HT-29 (cell line): ENCODE measurements at places on chromosomes 4 and X.

- DNase-seq, result no peak
These were observed 48.9 kb downstream of the FNIP2 start for GRCh38 chr4:158817562-158818296.

GRCh38 chrX:68821616-68822015 is 7.2 kb upstream of the EFNB1 start:
- no peak for DNase-seq

GRCh38 chr4:170662250-170662649 is 572.5 kb upstream of the AADAT start:
- no peak for DNase-seq

DNA sequence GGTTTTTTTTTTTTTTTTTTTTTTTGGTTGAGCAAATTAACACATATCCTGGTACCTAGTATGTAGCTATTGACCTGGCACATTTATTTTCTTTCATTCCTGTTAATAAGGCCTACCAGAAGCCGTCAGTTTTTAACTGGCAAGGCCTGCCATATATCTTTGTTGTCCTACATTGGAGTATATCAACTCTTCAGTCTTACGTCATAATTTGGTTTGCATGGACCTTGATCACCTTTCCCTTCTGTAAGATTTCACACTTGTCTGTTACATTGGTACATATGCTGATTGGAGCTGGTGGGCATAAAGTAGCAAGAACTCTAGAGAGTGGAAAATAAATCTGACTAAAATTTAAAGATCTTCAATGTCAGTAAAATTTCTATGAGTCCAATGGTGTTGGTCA is 1658.0 kb downstream of the C4orf33 start:
- no peak for DNase-seq

GRCh38 chrX:69616457-69617203 is 717 bp downstream of the EDA start:
- no peak for DNase-seq

DNA sequence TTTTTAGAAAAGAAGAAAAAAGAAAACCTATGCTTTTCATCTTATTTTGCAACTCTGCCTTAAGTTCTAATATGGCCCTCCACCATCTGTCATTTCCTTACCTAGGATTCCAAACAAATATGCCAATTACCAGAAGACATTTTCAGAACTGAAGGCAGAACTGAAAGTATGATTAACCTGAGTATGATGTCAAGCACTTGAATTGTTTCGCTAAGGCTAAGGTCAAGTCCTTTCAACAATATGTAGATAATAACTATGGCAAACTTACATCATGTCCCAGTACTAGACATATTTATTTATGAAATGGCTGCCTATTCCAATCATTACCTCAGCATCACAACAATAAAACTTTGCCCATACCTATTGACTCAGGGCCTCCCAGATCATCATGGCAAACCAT is 91.0 kb downstream of the OR13H1 start:
- DNase-seq, result no peak

GRCh38 chr4:74516303-74516702 is 71.4 kb downstream of the AREG start:
- no peak for DNase-seq

GRCh38 chrX:15376956-15377355 is 7.3 kb downstream of the VEGFD start:
- no peak for DNase-seq

DNA sequence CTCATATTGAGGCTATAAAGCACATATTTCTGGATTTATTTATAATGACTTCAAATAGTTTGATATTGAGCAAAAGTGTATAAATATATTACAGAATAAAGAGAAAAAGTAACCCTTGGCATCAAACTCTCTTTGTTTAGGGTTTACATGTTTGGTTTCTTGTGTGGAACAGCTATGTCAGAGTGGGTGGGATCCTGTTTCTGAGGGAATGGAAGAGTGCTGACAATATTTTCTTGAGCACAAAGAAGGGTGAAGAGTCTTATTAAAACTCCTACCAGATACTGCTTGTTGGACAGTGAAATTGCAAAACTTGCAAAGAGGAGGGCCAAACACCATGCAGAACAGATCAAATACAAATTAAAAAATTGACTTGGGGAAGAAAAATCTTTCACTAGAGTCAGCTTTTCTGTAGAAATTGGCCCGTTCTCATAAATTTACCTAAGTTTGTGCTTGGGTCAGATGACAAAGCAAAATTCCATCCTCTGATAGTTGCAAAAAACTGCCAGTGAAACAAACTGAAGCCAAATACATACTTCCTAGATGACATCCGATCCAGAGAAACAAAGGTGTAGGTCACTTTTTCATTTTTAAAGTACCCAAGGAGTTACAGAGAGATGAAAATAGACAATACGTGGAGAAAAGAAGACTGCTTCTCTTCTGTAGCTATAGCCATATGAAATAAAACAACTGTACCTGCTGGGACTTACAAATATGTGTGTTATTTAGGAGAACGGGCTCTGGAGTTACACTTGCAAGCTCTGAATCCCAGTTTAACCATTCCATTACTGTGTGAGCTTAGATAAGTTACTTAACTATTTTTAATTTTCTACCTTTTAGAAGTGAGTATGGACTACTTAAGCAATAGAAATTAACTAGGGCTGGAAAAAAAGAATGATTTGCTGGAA is 133.3 kb downstream of the MAML3 start:
- peak; percentile 47 for DNase-seq

DNA sequence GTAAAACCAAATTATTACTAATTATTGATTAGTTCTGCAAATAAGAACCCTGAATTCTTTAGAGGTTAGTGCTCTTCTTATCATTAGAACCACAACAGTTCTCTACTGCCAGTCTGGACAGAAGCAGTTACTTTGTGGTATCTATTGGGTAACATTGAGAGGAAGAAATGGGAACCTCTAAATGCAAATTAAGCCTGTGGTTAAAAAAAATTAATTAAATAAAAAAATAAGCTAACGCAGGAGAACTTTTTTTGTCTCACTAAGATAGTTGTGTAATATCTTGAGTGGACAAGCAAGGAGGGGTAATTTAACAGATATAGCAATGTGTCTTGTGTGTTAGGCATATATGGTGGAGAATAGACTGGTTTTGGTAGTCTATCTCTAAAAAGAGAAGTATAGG is 32.9 kb upstream of the TET2 start:
- DNase-seq, result no peak

GRCh38 chr4:7137326-7138200 is 54.8 kb upstream of the SORCS2 start:
- no peak for DNase-seq

- DNase-seq, result no peak
These were observed 489.4 kb downstream of the TECRL start for GRCh38 chr4:63919636-63920365.

GRCh38 chr4:107734120-107734519 is 14.1 kb upstream of the PAPSS1 start:
- DNase-seq, result peak; percentile 19

DNA sequence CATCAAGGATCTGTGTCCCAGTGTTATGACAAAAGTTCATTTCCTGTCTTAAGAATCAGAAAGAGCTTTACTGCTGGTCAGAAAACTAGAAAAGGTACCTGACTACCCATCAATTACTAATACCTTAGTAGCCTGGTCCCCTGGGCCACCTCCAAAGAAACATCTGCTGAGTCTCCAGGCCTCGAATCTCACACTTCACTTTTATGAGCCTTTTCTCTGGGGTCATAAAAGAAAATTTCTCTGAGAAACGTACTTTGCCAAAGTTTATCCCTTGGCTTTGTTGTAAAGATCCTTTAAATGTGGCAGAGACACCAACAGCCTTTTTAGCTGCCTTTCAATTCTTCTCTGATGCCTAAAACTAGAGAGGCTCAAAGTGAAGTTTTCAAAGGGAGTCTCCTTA is 17.8 kb downstream of the GUCY1A1 start:
- DNase-seq, result no peak

DNA sequence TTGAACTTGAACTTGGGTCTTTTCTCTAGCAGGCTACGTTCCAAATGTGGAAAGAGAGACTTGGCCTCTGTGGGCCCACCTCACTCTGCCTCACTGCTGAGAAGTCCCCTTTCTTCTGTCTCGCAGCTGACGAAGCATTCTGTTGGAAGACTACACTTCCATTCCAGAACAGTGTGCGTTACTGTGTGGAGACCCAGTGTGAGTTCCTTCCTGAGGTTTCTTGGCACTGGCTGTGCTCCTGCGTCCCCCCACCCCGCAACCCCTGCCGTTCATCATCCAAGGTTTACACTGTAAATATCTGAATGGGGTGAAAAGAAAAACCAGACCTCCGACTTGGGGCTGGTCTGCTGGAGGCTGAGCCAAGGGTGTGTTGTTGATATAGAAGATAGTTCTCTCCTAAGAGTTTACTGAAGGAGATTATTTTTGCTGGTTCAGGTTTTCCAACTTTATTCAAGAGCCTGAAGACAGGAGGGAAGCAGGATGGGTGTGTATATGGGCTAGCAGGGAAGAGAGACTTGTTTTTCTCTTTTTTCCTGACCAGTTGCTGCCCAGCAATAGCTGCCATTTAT is 34.7 kb downstream of the NHSL2 start:
- no peak for DNase-seq

- peak; percentile 54 for DNase-seq
These were observed 17.7 kb downstream of the FOXR2 start for GRCh38 chrX:55640854-55641253.

- no peak for DNase-seq
These were observed 68.3 kb downstream of the LARP7 start for GRCh38 chr4:112704991-112705845.

GRCh38 chr4:100289530-100289888 is 99.2 kb upstream of the DDIT4L start:
- DNase-seq, result no peak

GRCh38 chr4:25624616-25625015 is 31.0 kb upstream of the SLC34A2 start:
- DNase-seq, result no peak

DNA sequence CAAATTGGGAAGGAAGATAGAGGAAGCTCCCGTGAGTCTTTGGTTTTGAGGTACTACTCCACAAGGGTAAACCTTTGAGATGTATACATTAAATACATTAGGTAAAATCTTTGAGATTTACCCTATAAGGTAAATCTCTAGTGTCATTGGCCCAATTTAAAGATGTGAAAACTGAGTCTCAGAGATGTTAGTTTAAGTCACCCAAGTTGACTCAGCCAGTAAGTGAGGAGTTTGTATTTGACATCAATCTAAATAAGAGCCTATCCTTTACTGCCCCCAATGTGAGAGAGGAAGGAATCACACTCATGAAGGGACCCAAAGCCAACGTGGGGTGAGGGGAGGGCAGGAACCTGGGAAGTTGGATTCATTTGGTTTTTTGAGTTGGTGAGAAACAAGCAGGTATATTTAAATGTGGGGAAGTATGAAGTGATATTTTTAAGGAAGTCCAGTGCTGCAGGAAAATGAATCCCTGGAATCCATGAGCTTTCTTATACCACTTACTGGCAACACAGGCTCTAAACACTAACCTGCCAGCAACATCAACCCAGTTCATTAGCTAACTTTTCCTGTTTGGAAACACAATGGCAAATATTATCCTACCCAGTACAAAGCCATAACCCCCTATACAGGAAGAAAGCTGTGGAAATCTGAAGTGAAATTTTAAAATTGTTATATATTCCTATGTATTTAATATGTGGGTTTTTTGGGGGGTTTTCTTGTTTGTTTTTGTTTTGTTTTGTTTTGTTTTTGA is 55.3 kb downstream of the PALLD start:
- DNase-seq, result no peak

- DNase-seq, result peak; percentile 81
These were observed 41.3 kb downstream of the ABLIM2 start for GRCh38 chr4:8117278-8117682.

DNA sequence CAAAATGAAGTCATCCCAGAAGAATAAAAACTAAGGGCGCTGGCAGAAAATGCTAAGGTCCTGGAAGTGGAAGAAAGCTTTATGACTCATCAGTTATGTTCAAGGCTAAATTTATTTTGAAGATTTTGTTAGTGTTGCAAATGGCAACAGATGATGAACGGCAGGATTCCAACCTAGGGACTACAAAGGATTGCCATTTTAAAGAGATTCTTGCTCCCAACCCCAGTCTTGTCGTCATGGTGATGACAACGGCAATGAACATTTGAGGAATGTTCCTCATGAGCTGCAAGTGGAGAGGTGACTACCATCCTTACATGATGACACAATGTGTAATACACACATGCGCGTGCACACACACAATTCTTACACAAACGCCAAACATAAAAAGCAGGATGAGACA is 54.4 kb upstream of the FTHL17 start:
- no peak for DNase-seq

DNA sequence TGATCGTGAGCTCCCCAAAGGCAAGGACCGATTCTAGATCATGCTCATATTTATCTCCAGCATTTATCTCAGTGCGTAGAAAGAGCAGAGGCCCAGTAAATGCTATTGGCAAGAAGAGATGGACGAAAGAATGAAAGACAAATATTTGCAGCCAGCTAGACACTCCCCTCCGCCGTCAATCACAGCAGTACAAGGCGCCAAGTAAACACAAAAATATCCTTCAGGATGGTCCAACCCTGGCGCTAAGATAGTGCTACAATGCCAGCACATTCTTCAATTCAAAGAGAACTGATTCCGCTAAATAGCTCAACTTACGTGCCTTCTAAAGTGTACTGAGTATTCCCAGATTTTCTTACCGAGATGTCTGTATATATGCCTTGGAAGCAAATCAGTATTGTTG is 114.5 kb downstream of the DDX53 start:
- DNase-seq, result no peak

DNA sequence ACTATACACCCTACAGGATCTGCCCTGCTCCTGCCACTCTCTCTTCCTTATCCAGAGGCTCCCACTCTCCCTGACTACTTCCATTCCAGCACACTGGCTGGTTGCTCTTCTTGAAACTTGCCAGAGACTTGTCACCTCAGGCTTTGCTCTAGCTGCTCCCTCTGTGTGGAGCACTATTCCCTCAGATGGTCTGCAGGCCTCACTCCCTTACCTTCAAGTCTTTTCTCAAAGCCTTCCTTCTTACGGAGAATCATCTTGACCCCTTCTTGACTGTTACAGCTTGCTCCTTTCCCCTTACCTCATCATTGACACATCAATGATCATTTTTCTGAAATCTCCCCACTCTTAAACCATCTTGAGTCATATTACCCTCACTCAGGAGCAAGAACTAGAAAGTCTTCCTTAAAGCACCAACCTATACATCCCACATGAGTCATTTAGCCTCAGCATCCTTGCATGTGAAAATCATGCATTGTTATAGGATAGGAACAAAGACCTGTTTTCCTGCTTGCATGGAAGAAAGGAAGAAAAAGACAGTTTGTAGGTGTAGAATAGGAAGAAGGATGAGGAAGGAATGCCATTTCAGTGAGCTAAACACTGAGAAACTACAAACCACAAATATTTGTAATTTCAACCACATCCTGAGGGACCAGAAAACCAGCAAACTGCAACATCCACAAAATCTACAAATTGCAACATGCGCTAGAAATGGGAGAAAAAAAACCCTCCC is 55.7 kb downstream of the ANTXR2 start:
- no peak for DNase-seq
